Hematopoietic multipotent progenitor cell (in vitro differentiated cells): ENCODE measurements at places on chromosomes 5 and 9.

DNA sequence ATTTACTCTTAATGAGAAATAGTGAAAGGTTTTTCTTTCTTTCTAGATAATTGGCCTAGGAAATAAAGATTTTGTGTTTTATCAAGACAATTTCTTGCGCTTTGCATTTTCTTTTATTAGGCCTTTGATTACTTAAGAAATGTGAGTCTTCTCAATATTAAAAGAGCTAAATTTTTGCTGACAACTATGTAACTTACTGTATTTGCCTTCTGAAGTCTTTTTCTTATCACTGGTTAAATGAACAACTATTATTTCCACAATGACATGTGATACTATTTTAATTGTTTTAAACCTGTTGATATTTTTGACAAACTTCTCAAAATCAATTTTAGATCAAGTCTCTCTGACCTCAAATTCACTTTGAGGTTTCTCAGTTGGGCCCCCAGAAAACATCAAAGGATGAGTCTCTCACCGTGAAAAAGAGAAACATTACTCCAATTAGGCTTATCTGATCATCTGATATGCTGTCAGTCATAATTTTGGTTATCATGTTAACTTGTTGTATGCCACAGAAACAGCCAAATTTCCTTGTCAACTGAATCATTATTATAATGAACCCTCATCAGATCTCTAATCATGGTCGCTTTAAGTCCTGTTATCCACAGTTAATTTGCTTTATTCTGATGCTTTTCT lies 48.8 kb downstream of the RAPGEF1 start:
- DNase-seq: no peak

DNA sequence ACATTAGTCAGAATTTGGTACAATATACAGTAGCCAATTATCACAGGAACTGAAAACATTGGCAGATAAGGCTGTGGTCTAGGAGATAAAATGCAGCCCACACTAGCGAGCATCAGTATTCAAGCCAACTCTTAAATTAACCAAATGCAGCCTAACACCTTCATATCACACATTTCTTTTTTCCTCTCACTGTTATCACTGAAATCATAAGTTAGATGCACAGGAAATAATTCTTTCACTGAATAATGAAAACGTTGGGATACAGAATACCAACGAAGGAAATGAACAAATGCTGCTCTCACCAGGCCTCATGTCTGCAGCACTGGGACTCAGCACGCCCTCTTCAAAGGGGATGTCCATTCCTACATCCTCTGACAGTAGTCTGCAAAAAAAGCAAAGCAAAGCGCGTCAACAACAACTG lies 109.1 kb upstream of the PCA3 start:
- no peak for DNase-seq

DNA sequence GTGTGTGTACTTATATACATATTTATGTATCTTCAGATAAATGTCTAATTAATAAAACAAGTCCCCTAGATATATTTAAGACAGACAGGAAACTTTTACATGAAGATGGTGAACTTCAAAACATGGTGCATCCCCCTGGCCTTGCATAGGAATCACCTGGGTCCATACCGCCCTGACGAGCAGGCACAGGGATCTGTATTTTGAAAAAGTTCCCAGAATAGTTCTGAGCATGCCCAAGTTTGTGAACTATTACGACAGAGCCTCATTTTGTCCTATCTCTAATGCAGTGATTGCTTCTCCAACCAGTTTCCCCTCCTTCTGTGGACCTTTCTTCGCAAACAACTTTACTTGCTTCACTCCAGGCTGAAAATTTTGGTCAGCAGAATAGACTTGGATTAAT lies 98.1 kb downstream of the APBA1 start:
- no peak for DNase-seq

- DNase-seq: no peak
Measured at GRCh38 chr5:148972974-148973374, 89.9 kb downstream of the SH3TC2 start.

GRCh38 chr9:18366184-18366583 lies 107.8 kb upstream of the ADAMTSL1 start:
- no peak for DNase-seq

DNA sequence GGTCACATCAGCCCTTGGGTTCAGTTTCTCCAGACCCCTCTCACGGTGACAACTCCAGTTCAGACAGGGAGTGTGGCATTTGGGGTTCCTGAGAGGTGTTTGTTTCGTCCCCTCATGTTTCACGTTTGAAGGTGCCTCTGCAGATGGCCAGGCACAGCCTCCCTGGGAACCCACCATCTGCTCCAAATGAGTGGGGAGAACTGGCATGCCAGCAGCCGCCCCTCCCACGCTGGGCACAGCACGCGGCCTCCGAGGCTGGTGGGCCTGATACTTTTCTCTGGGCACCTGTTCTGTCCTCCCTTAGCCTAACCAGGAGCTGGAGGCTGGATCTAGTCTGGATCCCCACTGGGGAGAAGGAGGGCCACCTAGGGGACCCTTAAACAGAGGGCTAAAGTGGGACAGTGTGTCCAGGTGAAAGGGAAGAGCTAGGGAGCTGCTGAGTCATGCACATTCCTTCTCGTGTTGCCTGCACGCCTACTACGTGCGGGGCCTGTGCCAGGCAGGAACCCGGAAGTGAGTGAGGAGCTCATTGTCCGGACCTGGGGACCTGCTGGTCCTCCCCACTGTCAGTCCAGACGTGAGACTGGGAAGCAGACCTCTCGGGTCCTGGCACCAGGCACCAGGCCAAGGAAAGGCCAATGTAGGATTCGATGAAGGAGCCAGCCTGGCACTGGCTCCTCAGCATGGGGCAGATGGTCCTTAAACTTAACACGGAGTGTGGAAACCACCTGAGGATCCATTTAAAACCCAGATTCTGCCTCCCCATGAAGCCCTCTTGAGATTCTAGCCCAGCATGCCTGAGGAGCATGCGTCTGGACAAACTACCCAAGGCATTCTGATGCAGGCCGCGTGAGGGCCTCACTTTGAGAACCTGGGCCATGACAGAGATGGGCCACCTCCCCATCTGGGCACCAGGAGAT lies 11.7 kb downstream of the DNM1 start:
- no peak for DNase-seq

DNA sequence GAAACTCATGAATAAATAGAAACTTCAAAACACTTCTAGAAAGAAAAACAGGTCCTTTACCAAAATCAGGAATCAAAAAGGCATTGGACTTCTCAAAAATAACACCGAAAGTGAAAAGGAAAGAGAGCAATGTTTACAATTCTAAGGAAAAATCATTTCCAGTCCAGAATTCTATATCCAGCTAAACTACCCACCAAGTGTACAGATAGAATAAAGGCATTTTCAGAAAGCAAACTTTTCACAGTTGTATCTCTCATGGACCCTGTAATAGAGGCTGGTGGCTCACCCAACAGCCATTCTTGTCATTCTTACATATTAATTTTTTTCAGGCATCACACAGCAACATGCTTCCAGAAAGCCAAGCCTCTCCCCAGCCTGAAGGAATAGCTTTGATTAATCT lies 63.7 kb downstream of the FOXD1 start:
- no peak for DNase-seq

- no peak for DNase-seq
Measured at GRCh38 chr9:127059765-127060361, 62.6 kb downstream of the ANGPTL2 start.

DNA sequence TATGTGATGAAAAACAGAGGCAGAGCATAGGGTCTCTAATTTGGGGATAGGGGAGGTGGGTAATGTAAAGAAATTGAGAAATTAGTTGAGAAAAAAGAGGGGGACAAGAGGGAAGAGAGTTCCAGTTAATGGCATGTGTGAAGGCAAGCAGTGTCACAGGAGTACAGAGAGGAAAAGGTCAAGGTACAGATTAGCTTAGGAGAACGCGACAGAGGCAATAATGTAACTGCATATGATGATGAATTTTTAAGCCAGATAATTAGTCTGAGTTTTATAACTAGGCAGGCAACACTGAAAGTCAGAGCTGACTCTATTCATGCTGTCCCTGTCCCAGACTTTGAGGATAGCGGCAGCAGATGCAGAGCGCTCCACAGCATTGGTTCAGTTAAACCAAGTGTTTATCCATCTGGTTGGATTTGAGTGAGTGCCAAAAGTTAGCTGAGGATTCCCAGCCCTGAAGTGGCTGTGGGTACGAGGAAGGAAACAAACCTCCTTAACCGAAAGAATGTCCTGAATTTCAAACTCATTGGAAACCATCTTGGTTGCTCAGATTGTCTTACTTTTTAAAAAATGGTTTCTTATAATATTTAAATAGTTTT lies 315.2 kb downstream of the ARHGAP26 start:
- no peak for DNase-seq

- DNase-seq: no peak
Measured at GRCh38 chr9:14313951-14314423, at the start of gene NFIB. TSS of gene NFIB (minus strand) at chr9:14314141. CDS start at chr9:14313511, 630 bp downstream.

GRCh38 chr5:168978015-168978414 lies 322.9 kb downstream of the SLIT3 start:
- no peak for DNase-seq

DNA sequence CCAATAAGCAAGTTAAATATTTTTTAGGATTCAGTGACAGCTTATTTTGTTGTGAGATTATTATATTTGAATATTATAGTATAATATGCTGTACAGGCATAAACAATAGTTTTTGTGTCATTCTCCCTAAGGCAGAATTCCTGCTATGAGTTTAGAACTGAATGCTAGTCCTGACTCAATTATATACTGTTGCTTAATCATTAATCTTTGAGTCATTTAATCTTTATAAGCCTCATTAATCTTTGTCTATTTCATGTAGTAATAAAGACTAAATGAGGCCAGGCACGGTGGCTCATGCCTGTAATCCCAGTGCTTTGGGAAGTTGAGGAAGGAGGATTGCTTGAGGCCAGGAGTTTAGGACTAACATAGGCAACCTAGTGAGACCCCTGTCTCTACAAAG lies 3.6 kb upstream of the DCP2 start:
- DNase-seq: no peak

DNA sequence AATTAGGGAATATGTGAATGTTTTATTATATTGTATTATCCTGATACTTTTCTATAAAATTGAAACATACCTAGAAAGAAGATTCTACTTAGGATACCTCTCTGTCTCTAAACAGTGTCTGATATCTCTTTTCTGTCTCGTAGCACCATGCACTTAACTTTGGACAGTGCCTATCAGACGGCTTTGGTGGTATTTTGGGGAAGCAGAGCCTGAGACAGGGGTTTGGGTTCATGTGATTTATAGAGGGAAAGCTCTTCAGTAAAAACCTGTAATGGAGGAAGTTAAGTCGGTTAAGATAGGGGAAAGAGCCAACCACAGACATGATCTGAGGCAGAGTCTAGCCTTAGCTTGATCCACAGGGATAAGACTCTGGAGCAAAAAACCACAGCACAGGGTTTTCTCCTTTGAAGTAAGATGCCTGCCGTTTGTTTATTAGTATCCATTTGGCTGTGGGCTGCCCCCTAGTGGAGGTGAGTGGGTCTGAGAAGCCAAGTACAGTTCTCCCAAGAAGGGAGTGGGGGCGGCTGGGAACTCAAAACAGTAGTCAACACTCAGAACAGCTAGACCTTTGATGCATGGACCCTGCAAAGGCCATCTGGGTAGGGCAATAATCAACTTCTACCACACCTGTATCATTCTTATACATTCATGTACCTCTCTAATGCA lies 141.2 kb upstream of the ASTN2 start:
- DNase-seq: no peak

DNA sequence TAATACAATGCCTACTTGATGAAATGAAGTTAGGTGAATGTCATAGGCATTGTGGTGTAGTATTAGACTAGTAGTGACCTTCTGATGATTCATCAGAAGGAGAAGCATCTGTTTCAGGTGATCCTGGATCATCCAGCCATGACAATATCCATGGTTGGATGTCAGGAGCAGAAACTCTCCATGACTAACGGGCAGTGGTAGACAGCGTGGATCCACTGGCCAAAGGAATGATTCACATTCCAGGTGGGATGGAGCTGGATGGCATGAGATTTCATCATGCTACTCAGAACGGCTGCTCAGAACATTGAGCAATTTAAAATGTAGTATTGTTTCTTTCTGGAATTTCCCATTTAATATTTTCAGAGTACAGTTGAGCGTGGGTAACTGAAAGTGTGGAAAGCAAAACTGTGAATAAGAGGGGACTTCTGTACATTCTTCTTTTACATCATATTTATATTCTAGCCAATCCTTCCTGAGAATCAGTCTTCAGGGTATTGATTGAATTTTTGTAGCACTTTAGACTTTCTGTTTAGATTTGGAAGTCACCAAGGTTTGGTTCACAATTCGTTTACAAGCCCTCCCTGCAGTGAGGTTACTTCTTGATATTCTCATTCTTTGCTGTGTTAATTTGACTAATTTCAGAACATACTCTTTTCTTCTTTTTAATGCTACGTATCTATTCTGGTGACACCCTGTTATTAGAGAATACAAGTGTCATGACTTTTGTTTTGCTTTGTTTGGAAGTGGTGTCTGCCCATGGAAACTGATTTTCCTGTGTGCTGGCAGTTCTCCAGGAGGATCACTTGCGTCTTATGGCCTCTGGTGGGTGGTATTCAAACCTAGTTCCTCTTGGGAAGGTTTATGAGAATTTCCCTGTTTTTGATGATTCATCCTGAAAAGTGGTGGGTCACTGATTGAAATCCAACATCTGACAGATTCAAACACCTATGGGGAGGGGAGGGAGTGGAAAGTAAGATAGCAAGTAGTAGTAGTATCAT lies 12.2 kb upstream of the CLINT1 start:
- no peak for DNase-seq

GRCh38 chr9:93010056-93010455 lies 48.4 kb upstream of the SUSD3 start:
- DNase-seq: no peak

- no peak for DNase-seq
Measured at GRCh38 chr9:121998513-121999049, 94.5 kb downstream of the TTLL11 start.

DNA sequence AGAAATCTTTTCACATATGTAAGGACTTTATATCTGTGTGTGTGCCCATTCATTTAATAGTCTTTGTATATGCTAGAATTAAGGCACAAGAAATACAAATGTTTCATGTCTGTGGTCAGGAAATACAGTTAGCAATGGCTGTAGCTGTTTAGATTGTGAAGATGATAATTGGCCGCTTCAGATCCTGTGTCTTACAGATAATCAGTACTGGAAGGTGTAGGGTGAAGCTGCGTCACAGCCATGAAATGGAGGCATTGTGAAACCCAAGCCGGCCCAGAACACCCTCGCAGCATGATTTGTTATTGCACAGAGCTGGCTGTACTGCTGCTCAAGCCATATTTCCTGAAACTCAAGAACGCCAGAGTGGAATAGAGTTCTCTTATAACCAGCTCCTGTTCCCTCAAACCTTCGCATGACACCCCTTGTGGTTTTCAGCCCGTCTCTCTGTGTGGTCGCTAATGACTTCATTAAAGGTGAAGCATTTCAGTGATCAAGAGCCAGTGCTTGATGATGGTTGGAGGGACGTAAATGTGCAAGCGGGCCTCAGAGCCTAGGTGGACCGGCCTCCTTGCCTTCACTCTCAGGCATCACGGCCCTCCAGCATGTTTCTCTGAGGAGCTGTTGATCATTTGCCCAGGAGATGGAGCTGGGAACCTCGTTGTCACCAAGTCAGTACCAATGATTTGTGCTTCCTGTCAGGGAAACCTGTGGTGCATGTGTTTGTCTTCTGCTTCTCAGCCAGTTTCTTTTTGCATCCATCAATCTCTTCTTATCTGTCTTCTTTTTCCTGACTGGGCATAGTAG lies 80.1 kb downstream of the F2RL2 start:
- DNase-seq: peak; percentile 89

GRCh38 chr5:143480001-143480400 lies 76.5 kb upstream of the NR3C1 start:
- no peak for DNase-seq
